ENCODE measurements at places on chromosomes 2 and 18. TPM values are rescaled to one million over a fixed set of nuclear protein-coding genes. Genes with fewer than 3 reads are reported as not detected.

- H3K27ac ChIP-seq, result no peak overlapping the region
- DNase-seq, result no peak
- H3K4me1 ChIP-seq, result no peaks in the 10 kb centered on the region
Observed at GRCh38 chr18:77140030-77140429, 7.4 kb upstream of the MBP start.

Gene SERPINB3
- polyA plus RNA-seq, result 0.51 TPM

- H3K36me3 ChIP-seq, result no peaks in the 10 kb centered on the region
- DNase-seq, result no peak
- no peaks in the 10 kb centered on the region for H3K27me3 ChIP-seq
Observed at GRCh38 chr2:223759569-223760430, 77.6 kb downstream of the AP1S3 start.

Gene SIX3
- polyA plus RNA-seq, result not detected
